Stimulated activated CD4-positive, alpha-beta T cell treated with anti-CD3 and anti-CD28 coated beads, Interleukin-1b, Interleukin-23, amount 100 ng/mL, for 4 hours (primary cell): ENCODE measurements at places on chromosomes 6 and 20.

- DNase-seq, result no peak
Measured at GRCh38 chr6:81387163-81387562, 365.3 kb downstream of the TENT5A start.

GRCh38 chr6:40996591-40997233, 42.3 kb downstream of the UNC5CL start:
- no peak for DNase-seq

GRCh38 chr20:62765432-62766070, 30.7 kb upstream of the MRGBP start:
- DNase-seq, result no peak

DNA sequence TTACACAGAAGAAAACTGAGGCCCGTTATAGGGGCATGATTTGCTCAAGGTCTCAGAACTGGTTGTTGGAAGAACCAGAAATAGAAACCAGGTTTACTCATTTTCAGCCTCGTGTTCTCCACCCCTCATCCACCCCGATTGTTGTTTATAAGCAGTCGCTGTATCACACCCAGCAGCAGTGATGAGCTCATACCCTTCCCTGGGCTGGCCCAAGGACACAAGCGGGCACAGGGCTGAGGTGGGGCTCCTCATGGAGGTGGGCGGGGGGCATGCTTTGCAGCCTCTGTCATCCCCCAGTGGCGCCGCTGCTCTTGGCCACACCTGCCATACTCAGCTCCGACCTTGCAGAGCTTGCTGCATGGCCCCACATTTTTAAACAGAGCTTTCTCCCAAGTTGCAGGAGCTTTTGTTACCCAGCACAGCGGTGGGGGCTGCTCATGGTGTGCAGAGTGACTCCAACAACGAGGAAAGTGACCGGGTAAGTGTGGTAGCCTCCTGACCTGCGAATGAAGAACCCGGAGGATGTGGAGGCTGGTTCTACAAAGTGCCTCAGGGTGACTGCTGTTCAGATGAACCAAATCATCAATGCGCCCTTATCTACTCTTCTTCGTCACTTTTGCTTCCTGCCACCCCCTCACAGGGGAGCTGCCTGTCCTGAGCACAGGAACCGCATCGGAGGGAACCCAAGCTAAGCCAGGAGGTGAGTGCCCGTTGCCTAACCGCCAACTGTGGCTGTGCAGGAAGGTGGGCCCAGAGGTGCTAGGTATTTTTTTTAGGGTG, 43.6 kb upstream of the NKX2-2 start:
- no peak for DNase-seq

DNA sequence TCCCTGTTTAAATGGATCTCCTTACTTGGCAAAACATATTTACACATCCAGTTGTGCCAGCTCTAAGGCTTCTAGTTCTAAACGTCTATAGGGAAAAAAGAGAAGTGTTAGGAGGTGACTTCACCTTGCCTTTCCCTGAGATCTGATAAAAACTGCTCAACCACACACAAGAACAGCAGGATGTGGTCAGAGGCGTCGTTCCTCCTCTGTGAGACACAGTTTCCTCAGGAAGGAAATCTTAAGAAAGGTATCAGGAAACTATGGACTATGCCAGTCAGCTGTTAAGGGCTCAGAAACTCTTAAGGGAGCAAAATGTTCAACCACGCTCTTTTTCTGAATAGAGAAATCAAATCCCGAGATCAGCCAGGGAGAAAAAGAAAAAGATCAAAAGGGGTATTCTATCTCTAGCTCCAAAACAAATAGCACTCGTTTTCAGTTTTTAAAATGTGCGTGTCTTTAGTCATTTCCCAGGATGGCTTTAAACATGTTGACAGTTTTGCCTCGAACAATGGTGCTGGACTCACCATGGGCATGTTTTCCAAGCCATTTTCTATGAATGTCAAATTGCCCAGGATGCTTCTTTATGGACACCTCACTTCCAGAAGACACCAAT, 154.5 kb downstream of the HACE1 start:
- no peak for DNase-seq

GRCh38 chr6:15793826-15794225, 131.0 kb upstream of the DTNBP1 start:
- no peak for DNase-seq

DNA sequence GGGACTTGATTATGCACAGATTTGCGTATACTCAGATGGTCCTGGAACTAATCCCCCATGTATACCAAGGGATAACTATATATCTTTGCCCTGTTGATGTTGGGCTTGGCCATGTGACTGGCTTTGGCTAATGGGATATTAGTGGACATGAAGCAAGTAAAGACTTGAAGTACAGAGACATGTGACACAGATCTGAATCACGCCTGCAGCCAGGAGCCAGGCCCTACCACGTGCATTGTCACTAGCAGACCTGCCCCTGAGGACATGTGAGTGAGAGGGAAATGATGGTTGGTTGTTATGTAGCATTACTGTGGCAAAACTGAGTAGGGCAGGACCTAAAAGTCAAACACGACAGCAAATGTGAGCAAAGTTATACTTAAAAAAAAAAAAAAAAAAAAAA, 155.7 kb downstream of the AKAP7 start:
- DNase-seq, result no peak

GRCh38 chr6:123598011-123598410, 38.7 kb downstream of the TRDN start:
- DNase-seq, result no peak

GRCh38 chr6:40312213-40313015, 274.8 kb downstream of the LRFN2 start:
- no peak for DNase-seq

- no peak for DNase-seq
Measured at GRCh38 chr6:116877743-116878142, 701 bp downstream of the RFX6 start.
